Smooth muscle cell of the umbilical artery (primary cell): ENCODE measurements at places on chromosomes 5 and 9. TPM values are rescaled to one million over a fixed set of nuclear protein-coding genes. Genes with fewer than 3 reads are reported as not detected.

GABRG2 gene
- total RNA-seq = not detected in 2 replicates

ADAMTS19 gene
- 0.30 and 1.4 TPM in 2 replicates for total RNA-seq

TXNDC8 gene
- not detected in 2 replicates for total RNA-seq

RPL37 gene
- 165 and 192 TPM in 2 replicates for total RNA-seq

PCDHGB5 gene
- total RNA-seq = 30.9 and 34.3 TPM in 2 replicates

CETN3 gene
- 16.6 and 20.2 TPM in 2 replicates for total RNA-seq

SLC34A3 gene
- under 0.01 TPM in 1 of 2 replicates, not detected in the other for total RNA-seq

ADAMTS13 gene
- total RNA-seq = 1.8 and 2.8 TPM in 2 replicates

RHOBTB3 gene
- 256 and 273 TPM in 2 replicates for total RNA-seq

TRMO gene
- total RNA-seq = 9.5 and 12.2 TPM in 2 replicates

LIFR gene
- 36.9 and 79.9 TPM in 2 replicates for total RNA-seq

SHROOM1 gene
- total RNA-seq = 1.8 and 2.1 TPM in 2 replicates

PHYHD1 gene
- 2.1 and 3.4 TPM in 2 replicates for total RNA-seq

OMD gene
- not detected in 2 replicates for total RNA-seq

ADAMTS12 gene
- 73.0 and 179 TPM in 2 replicates for total RNA-seq

PCDHB14 gene
- 0.42 and 1.5 TPM in 2 replicates for total RNA-seq

TMOD1 gene
- not detected in 2 replicates for total RNA-seq

SNAPC4 gene
- 7.4 and 13.1 TPM in 2 replicates for total RNA-seq

DOCK2 gene
- total RNA-seq = 3.0 and 5.4 TPM in 2 replicates

HEMGN gene
- total RNA-seq = not detected in 2 replicates

DMRT2 gene
- total RNA-seq = 1.5 and 1.7 TPM in 2 replicates

ACTBL2 gene
- 0.89 and 1.4 TPM in 2 replicates for total RNA-seq

SHISAL2B gene
- total RNA-seq = not detected in 2 replicates

NTNG2 gene
- 4.2 TPM in 2 replicates for total RNA-seq

ANKHD1 gene
- 43.9 and 69.1 TPM in 2 replicates for total RNA-seq

OTULIN gene
- 23.8 and 23.9 TPM in 2 replicates for total RNA-seq

ARHGEF39 gene
- total RNA-seq = 0.30 and 0.92 TPM in 2 replicates

LCN9 gene
- not detected in 2 replicates for total RNA-seq
